ENCODE measurements at places on chromosomes 11 and 22. TPM values are rescaled to one million over a fixed set of nuclear protein-coding genes. Genes with fewer than 3 reads are reported as not detected.

DNA sequence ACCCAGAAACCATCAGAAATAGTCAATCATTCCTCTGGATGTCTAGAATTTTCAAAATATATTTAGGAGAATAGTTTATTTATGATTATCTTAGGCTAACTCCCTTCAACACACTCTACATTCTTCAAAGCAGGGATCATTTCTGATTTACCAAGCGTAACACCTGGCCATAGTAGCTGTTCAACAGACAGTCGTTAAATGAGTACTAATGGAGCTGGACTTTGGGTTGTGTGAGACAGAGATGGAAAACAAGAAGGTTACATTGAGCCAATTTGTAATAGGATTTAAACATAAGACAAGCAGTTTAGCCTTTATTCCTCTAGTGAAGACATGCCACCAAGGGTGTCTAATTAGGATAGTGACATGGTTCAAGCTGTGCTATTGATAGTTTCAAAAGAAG lies 129.2 kb upstream of the ANO3 start:
- no peak for DNase-seq

- DNase-seq, result no peak
Observed at GRCh38 chr11:125287491-125288210, 123.1 kb downstream of the PKNOX2 start.

DNA sequence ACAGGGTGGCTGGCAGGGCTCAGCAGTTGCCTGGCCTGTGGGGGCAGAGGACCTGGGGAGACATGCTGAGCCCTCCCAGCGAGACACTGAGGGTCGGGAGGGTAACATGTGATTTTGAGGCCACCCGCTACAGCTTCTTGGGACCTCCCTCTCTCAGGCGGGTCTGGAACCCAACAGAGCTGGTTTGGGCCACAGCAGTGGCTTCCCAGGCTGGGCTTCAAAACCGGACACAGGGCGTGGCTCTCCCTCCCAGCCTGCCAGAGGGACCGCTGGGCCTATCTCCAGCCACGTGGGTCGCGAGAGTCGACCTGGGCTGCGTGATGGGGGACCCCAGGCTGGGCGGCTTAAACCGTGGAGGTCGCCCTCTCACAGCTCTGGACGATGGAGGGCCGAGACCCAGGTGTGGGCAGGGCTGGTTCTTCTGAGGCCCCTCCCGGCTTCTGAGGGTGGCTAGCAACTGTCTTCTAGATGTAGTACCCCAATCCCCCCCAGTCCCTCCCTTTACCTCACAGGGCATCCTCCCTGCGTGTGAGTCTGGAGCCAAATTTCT lies 91.7 kb downstream of the KCNQ1 start:
- DNase-seq, result no peak

DNA sequence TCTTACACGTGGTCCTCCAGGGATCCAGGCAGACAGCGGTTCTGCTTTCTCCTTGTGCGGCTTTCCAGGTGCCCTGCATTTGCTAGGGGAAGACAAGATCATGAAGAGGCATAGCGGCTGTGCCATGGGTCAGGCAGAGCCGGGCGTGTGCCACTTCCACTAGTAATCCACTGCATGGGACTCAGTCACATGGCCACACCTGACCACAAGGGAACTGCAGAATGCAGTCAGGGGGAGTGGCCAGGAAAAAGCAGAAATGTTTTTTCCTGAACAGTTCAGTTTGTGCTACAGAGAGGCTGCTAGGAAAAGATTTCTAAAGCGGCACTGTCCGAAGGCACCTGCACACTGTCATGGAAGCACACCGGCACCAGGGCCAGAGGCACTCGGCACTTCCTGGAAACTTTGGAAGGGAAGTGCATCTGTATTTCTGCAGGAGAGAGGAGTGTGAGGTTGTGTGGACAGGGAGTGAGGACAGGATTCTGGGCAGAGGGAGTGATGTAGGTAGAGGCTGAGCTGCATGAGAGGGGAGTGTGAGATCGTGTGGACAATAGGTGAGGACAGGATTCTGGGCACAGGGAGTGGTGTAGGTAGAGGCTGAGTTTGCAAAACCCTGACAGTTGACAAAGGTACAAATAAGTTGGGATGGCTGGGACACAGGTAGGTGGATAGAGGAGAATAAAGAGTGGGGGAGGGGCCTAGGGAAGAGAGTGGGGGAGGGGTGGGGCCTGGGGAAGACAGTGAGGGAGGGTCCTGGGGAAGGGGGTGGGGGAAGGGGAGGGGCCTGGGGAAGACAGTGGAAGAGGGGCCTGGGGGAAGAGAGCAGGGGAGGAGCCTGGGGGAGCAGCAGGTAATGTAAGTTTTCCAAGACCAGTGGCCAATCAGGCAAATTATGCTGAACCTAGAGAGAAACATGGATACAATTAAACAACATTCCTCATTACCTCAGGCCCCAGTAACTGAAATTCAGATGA lies 1436.3 kb downstream of the TBC1D22A start:
- DNase-seq, result no peak

The SORL1 gene
- total RNA-seq, result 64.6 TPM

- DNase-seq, result no peak
Observed at GRCh38 chr11:59175091-59175501, 3.2 kb downstream of the DTX4 start.

GRCh38 chr11:132402071-132402684 lies 1031.8 kb downstream of the NTM start:
- peak; percentile 6 for DNase-seq

DNA sequence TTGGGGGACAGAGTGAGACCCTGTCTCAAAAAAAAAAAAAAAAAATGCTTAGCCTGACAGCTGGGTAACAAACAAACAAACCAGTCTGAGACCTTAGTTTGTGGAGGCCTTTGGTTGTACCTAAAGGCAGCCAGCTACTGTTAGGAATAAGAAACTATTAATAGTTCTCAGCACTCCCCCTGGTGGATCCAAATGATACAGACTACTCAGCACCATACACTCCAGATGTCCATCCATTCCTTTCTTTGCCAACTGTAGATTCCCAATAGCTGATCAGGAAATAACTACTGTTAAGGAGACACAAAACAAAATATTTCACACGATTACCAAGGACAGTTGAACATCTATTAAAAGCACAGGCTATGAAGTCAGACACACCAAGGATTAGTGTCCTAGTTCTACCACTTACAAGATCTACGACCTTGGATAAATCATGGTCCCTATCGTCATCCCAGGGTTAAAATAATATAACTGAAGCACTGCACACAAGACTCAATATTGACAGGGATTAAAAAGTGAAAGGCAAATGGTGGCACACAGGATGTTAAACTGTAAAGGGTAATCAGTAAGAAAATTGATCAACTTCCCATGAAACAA lies 17.2 kb downstream of the CLDN25 start:
- peak; percentile 31 for DNase-seq

The TRPM5 gene
- total RNA-seq, result not detected

- peak; percentile 91 for DNase-seq
Observed at GRCh38 chr22:37282385-37282677, at the start of gene CYTH4. Gene CYTH4 (plus strand): TSS chr22:37282508. CDS start chr22:37282570, 62 bp downstream.

The SAA1 gene
- total RNA-seq, result not detected

DNA sequence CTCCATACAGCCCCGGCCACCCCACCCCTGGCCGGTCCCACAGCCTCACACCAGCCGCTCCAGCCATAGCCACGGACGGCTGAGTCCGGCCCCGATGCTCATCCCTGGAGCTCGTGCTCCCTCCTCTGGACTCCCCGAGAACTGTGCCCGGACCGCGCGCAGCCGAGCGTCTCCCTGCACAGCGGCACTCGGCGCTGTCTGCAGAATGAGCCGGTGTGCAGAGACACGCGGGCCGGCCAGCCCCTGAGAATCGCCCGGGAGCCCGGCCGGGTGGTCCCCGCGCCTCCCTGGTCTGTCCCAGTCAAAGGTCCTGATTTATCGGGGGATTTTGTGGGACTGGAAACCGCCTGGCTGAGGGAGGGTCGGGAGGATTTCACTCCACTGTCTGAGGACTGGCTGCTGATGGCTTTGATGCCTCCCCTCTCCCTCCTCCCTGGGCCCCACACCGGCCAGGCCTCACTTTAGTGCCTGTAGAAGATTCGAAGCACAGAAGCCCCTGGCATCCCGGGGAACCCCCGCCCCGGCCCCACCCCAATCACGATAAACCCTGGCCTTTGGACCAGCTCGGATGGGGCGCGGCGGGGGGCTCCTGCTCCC lies 102.7 kb downstream of the BRD1 start:
- peak; percentile 81 for DNase-seq

The PEX16 gene
- total RNA-seq, result 34.4 TPM

Measured in activated CD8-positive, alpha-beta T cell treated with anti-CD3 and anti-CD28 coated beads for 36 hours (primary cell).